ENCODE measurements at places on chromosomes 13 and 19.

GRCh38 chr19:55443045-55443823, at the start of gene SHISA7:
Gene SHISA7, minus strand, starts transcription at chr19:55443300. Its CDS starts 437 bp downstream, at chr19:55442863.
- no peak for DNase-seq

GRCh38 chr13:29436721-29437280, 158.7 kb downstream of the SLC7A1 start:
- no peak for DNase-seq

GRCh38 chr13:59625111-59625510, 538.6 kb downstream of the DIAPH3 start:
- DNase-seq: no peak

- DNase-seq: no peak
These were observed 21.7 kb downstream of the ZNF613 start for GRCh38 chr19:51948975-51949374.

DNA sequence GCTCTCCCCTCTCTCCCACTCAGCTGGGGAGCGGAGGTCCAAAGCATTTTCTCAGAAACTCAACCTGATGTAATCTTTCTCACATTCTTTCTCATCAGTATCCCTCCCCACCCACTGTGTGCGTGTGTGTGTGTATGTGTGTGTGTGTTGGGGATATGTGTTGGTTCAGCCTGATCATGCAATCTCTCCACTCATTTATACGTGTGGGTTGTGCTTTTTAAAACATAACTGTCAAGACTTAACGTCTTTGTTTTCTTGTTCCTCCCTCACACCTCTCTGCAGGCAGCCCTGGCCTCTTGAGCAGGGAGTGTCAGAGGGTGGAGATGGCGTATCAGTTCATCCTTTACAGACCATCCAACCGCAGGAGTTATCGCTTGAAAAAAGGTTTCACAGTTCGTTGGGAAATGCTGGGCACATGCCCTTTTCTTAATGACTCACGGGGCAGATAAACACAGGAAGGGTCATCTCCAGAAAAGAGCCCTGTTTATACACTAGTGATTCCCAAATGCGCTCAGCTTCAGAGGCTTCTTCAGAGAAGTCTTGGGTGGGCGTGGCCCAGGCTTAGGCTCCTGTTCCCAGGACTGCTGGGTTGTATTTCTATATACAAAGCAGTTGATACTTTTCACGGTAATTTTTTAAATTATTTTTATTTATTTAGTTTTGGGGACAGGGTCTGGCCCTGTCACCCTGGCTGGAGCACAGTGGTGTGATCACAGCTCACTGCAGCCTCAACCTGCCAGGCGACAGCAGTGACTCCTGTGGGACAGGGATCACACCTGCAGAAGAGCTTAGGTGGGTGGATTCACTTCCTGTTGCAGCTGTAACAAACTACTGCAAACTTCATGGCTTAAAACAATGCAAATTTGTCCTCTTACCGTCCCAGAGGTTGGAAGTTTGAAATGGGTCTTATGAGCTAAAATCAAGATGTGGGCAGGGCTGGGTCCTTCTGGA, 60.3 kb downstream of the CCDC70 start:
- no peak for DNase-seq

GRCh38 chr13:102703726-102704035, 8.8 kb upstream of the METTL21C start:
- no peak for DNase-seq
